Tongue (tissue), 3 donors: ENCODE measurements at places on chromosomes 2 and 18. TPM values are rescaled to one million over a fixed set of nuclear protein-coding genes. Genes with fewer than 3 reads are reported as not detected.

The CYP27C1 gene
- total RNA-seq, result 4.4 TPM

The CDKL4 gene
- total RNA-seq, result 1.8 TPM

The GKN2 gene
- not detected for total RNA-seq

The COL3A1 gene
- 6,407 TPM for total RNA-seq

The FLACC1 gene
- total RNA-seq, result 0.72 TPM

The NAT8 gene
- total RNA-seq, result not detected

The LIMS4 gene
- 1.0 TPM for total RNA-seq

The AMER3 gene
- not detected for total RNA-seq
